ENCODE measurements at places on chromosomes 7 and 10.
A peak's percentile ranks its signal among the peaks of the same experiment; 100 is the strongest.

- no peak for DNase-seq
Observed at GRCh38 chr7:123655614-123656013, at the start of gene LMOD2. TSS of gene LMOD2 (plus strand) at chr7:123655866. CDS start at chr7:123655964, 98 bp downstream.

DNA sequence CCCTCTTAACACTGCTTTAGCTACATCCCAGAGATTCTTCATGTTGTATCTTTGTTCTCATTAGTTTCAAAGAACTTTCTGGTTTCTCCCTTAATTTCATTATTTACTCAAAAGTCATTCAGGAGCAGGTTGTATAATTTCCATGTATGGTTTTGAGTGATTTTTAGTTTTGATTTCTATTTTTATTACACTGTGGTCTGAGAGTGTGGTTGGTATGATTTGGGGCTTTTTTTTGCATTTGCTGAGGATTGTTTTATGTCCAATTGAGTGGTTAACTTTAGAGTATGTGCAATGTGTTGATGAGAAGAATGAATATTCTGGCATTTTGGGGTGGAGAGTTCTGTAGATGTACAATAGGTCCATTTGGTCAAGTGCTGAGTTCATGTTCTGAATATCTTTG is 37.9 kb upstream of the CAPZA2 start:
- no peak for DNase-seq

GRCh38 chr7:131249003-131249402 is 78.7 kb upstream of the MKLN1 start:
- no peak for DNase-seq

DNA sequence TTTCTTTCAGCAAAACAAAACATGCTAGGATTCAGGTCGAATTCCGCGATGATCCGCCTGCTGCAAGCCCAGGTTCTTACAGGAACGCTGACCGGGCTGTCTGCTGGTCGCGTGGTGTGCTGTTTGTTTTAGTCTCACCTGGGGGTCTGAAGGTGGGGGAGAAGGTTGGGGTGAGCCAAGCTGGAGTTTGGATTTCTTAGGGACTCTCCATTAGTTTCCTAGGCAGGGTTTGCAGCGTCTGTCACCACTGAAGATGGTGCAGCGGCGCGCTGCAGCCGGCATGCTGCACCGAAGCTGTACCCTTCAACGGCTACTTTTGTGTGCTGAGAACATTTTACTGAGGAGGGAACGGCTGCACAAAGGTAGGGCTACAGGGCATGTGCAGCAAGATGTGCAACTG is 48.7 kb downstream of the GCC1 start:
- DNase-seq, result no peak

DNA sequence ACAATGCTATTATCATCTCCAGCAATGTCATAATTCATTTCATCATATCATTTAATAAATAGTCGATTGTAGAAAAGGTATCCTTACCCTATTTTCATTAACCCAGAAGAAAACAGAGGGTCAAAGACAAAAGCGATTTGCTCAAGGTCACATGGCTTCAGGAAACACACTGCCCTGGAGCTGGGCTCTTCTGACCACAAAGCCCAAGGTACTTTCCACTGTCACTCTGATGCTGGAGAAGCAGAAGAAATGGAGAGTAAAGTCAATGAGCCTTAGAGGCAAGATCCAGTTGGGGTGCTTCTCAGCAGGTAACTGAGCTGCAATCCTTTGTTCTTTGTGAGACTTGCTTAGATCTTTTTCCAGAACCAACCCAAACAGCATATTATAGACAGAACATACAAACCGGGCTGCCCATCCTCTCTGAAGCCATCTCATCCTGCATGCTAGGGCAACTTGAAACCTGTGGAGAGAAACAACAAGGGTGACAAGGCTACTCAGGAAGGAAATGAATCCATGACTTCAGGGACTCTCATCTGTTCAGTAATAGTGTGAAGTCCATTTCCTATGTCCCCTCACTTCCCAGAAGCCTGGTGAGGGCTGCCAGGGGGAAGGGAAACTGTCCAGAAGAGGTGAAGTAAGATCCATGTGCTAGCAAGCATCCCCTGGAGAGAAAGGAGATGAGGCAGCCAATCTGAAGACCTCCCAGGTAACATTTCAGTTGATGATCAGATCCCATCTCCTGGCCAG is 148.6 kb upstream of the SVIL start:
- no peak for DNase-seq

- no peak for DNase-seq
Observed at GRCh38 chr10:23474626-23475025, 35.8 kb downstream of the OTUD1 start.

GRCh38 chr10:132746801-132747625 is 38.9 kb downstream of the NKX6-2 start:
- no peak for DNase-seq

GRCh38 chr7:97446361-97446760 is 285.5 kb upstream of the TAC1 start:
- no peak for DNase-seq

- no peak for DNase-seq
Observed at GRCh38 chr10:102240467-102241031, 763 bp downstream of the PITX3 start.

DNA sequence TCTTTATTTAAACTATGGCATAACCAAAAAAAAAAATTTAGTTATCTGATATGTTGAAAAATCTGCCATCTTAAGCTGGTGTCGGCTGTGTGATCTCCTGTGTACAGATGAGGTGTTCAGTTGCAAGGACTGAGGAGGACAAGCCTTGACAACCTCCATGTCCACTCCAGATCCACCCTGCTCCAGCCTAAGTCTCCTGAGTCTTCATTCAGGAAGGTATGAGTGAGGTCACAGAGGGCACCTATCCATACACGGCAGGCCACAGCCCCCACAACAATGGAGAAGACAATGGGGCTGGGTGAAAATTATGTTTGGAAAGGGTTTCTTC is 16.1 kb downstream of the TARP start:
- no peak for DNase-seq

- DNase-seq, result no peak
Observed at GRCh38 chr7:136853654-136854053, 14.8 kb upstream of the CHRM2 start.

DNA sequence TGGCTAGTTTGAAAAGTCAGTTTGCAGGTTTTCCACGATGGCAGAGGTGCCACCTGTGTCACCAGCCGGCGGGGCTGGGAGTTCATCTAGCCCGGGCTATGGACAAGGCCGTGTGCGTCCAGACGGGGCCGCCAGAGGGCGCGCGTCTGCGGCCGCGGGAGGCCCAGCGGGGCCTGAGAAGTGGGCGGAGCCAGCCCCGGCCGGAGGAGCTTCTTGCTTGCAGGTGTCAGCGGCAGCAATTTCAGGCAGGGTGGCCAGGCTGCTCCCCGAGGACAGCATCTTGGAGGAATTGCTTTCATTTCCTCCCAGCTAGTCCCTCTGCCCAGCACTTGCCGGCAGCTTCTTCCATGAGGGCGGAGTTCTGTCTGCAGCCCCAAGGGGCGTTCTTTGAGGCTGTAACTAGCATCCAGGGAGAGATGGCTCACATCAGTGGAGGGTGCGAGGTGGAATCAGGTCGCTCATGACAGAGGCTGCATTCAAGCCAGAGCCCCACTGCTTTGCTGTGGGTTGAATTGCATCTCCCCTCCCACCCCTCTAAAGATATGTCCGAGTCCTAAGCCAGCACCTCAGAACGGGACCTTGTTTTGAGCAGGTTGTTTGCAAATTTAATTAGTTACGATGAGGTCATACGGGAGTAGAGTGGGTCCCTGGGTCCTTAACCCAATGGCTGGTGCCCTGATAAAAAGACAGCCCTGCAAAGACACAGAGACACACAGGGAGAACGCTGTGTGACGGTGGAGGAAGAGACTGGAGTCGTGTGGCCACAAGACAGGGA is 85.9 kb upstream of the MKI67 start:
- peak; percentile 49 for DNase-seq

DNA sequence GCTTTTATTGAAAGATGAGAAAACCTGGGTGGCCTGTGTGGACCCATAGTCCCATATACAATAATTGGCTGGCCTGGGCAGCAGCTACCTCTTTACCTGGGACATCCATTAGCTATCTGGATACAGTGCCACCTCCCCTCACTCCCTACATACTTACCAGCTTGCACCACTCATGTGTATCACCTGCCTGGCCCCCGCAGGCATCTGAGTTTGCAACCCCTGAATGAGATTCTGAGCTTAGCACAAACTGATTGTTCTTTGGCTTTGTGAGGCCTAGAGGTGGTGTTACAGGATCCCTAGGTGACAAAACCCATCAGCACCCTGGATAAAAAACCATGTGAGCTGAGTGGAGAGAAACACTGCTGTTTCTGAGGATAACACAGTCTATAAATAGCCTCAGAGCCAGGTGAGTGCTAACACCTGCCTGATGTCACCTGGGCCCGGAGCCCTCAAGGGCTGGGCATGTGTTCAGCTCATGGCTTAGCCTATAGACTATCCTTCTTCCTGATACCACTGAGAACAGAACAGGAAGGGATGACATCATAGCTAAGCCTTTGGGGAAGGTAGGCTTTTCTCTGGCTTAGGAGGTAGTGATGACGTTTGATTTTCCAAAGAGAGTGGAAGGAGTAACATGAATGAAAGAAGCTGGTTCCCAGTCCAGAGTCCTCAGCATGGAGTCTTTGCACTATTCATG is 2.6 kb upstream of the PPIF start:
- no peak for DNase-seq

- DNase-seq, result no peak
Observed at GRCh38 chr7:88396295-88396947, 89.7 kb upstream of the STEAP4 start.

- no peak for DNase-seq
Observed at GRCh38 chr10:15744217-15744865, 24.6 kb upstream of the ITGA8 start.

DNA sequence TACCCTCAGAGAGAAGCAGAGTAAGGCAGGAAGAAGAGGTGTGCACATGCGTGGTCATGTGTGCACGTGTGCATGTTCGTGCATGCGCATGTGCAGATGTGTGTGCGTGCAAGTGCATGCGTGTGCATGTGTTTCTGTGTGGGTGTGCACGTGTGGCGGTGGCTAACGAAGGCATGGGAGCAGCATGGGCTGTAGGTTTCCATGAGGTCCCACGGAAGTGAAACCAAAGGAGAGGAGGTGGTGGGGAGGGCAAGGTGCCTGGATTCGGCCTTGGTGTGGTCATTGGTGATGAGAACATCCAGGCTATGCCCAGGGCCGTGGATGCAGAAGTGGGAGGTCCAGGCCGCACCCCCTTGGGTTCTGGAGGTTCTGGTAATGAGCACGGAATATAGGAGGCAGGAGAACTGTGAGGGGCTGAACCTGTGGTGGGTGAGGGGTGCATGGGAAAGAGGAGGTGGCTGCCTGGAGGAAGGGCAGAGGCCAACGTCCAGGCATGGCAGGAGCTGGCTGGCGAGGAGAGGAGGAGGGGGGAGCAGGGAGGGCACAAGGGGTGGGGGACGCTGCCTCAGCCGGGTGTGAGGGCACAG is 2.4 kb upstream of the INPP5A start:
- DNase-seq, result no peak

GRCh38 chr10:123583639-123584418 is 82.3 kb upstream of the GPR26 start:
- DNase-seq, result no peak

DNA sequence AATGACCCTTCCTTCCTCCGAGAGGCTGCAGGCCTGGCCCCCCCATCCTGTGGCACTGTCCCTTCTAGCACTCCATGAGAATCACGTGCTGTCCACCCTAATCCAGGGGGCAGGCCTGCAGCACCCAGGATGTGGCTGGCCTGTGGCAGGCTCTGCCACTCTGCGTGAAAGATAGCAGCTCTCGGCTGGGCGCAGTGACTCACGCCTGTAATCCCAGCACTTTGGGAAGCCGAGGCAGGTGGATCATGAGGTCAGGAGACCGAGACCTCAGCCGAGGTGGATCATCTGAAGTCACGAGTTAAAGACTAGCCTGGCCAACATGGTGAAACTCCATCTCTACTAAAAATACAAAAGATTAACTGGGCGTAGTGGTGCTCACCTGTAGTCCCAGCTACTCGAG is 18.9 kb upstream of the LFNG start:
- no peak for DNase-seq

GRCh38 chr7:38360776-38361175 is 87.3 kb upstream of the TARP start:
- DNase-seq, result no peak

GRCh38 chr7:78112488-78112887 is 313.9 kb downstream of the PHTF2 start:
- DNase-seq, result no peak

DNA sequence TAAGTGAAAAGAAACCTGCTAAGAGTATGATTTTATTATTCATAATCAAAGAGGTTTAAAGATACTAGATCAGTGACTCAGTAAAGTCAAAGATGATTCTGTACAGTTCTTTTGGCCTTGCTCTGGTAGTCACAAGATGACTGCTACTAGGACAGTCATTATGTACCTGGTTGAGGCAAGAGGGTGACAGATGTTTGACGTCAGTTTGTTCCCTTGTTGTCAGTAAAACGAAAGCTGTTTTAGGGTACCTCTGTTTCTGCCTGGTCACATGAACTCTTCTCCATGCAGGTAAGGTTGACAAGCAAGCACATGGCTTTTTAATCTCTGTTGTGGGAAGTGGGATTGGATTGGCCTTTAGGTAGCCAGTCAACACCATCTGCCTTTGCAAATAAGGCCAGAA is 308.0 kb downstream of the EXOC4 start:
- DNase-seq, result no peak

DNA sequence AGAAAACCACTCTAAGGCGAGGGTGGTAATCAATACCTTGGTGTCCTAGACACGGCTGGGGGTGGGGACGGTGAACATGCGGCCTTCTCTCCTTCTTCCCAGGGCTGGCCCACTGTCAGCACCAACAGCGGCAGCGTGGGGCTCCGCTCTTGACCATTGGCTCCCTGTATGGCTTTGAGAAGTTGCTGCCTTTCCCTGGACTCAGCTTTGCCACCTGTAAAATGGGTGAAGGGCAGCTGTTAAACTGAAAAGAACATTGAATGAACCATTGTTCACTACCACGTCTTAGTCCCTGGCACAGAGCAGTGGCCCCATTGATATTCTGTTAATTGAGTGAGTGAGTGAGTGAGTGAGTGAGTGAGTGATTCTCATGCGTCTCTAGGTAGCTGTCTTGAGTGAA is 95.3 kb downstream of the ZMIZ1 start:
- DNase-seq, result no peak

GRCh38 chr7:100185726-100186125 is 8.0 kb downstream of the STAG3 start:
- no peak for DNase-seq

DNA sequence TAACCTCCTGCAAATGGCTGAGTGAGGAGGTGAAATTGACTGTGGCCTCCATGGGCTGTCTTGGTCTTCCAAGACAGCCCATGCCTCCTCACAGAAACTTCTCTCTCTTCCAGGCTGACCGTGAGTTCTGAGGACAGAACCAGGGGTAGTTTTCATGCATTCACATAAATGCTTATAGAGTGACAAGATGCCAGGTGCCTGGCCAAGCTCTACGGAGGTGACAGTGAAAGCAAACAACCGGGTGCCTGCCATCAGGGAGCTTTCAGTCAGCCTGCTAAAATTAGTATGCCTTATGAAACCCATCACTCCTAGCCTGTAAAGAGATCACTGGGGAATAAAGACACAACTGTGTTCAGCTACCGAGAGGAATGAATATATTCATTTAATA is 919 bp upstream of the RHOBTB1 start:
- DNase-seq, result no peak

GRCh38 chr7:154353355-154353767 is 301.2 kb downstream of the DPP6 start:
- no peak for DNase-seq

- no peak for DNase-seq
Observed at GRCh38 chr10:78830062-78830975, 238.4 kb upstream of the ZMIZ1 start.
